ENCODE measurements at places on chromosomes 2 and 18.
A peak's percentile ranks its signal among the peaks of the same experiment; 100 is the strongest.

DNA sequence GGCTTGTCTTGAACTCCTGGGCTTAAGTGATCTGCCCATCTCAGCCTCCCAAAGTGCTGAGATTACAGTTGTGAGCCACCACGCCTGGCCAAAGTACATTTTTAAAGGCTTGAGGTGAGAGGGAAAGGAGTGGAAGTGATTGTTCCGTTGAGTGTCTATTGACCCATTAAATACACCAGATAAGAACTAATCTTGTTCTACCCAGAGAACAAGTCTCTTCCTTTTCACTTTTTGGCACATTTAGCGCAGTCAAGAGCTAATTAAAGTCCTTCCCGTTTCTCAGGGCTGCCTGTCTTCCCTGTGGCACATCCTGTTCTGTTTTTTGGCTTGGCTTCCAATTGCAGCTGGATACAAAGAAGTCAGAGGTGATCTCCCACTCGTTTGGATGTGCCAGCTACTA is 172.3 kb downstream of the ALPK2 start:
- DNase-seq, result no peak

DNA sequence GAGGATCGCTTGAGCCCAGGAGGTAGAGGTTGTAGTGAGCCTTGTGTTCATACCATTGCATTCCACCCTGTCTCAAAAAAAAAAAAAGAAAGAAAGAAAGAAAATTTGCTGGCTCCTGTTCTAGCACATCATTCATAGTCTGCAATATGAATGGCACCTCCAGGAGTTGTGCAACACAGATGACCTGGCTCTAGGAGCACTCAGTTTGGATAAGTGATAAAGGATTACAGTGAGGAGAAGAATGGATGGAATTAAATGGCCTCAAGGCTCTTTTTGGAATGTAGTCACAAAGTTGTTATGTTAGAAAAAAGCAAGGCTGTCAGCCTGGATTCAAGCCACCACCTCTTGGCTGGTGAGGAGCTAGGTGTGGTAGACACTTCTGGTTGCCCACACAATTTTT is 21.5 kb upstream of the SPRED2 start:
- no peak for DNase-seq

GRCh38 chr2:196263181-196263747 is 91.9 kb upstream of the STK17B start:
- DNase-seq, result peak; percentile 74

DNA sequence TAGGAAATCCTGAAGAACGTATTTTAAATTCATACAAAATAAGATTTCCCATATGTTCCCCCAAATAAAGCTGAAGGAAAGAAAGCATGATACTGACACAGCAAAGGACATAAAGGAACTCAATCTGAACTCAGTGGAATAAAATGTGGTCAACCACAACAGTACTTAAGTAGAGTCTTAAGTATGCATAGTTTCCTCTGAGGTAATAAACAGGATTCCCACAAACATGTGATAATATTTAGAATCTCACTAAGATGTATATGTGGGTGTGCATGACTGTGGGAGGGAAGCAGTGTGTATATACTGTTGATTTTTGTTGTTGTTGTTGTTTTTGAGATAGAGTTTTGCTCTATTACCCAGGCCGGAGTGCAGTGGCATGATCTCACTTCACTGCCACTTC is 69.3 kb downstream of the NOL10 start:
- peak; percentile 4 for DNase-seq

DNA sequence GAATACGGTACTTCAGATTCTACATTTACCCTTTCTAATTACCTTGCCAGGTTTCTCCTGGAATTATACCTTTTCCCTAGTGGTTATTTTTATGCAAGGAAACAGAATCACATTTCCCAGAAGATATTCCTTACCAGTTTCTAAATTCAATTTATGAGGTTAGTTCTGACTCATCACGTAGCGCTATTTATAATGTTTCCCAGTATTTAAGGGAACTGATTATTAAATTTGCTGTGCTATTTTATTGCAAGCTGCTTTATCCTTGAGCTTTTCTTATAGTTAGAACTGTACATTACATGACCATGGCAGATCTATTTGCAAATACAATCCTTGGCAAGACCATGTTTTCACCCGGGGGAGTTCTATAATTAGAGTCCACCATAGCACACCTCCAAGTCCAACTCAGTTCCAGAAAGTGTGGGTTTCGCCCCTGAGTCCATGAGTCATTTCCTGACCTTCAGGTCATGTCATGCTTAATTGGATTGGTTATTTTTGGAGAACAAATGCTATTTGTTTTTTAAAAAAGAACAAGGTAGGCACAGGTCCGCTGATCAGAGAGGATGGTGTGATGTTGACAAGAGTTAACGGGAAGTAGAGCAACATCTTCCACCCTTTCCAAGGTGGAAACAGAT is 126.6 kb downstream of the ZNF532 start:
- no peak for DNase-seq

DNA sequence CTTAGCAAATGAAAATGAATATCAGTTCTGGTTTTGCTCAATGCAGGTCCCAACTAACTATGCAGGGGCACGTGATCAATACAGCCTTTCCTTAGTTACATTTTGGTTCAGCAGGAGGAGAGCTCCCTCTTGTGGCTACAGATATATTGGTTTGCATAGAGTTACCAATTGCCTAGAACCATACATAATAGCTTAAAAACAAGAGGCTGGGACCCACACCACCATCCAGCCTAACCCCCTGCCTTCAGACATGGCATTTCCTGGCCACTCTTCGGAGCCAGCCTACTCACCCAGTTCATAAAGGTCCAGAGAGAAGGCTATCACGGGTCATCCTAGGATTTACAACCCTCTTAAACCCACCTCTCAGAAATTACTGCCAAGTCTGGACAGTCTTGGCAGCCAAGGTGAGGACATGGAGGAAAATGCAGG is 10.5 kb downstream of the CCDC93 start:
- DNase-seq, result peak; percentile 72

- no peak for DNase-seq
Measured at GRCh38 chr18:77905449-77906055, 655.9 kb downstream of the GALR1 start.

GRCh38 chr18:59719544-59720181 is 22.4 kb upstream of the CCBE1 start:
- DNase-seq, result no peak

- DNase-seq, result no peak
Measured at GRCh38 chr18:26207937-26208336, 18.3 kb upstream of the TAF4B start.

DNA sequence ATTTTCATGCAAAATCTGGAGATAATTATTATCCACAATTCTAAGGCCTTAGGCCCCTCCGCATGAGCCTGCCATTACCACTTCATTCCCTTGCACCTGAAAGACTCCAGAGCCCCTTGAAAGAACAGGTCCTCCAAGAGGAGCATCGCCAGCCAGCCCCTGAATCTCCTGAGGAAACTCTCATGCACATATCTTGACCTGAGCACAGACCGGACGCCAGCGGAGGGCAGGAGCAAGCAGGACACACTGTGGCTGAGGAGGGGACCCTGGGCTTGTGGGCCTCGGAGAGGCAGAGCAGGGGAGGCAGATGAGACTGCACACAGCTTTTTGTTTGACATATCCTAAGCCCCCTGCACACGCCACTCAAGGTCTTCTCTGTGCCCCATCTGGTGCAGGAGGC is 13.6 kb upstream of the ADNP2 start:
- DNase-seq, result no peak
